C1 segment of cervical spinal cord (tissue), 14 donors: ENCODE measurements at places on chromosomes 16 and 17.

DNA sequence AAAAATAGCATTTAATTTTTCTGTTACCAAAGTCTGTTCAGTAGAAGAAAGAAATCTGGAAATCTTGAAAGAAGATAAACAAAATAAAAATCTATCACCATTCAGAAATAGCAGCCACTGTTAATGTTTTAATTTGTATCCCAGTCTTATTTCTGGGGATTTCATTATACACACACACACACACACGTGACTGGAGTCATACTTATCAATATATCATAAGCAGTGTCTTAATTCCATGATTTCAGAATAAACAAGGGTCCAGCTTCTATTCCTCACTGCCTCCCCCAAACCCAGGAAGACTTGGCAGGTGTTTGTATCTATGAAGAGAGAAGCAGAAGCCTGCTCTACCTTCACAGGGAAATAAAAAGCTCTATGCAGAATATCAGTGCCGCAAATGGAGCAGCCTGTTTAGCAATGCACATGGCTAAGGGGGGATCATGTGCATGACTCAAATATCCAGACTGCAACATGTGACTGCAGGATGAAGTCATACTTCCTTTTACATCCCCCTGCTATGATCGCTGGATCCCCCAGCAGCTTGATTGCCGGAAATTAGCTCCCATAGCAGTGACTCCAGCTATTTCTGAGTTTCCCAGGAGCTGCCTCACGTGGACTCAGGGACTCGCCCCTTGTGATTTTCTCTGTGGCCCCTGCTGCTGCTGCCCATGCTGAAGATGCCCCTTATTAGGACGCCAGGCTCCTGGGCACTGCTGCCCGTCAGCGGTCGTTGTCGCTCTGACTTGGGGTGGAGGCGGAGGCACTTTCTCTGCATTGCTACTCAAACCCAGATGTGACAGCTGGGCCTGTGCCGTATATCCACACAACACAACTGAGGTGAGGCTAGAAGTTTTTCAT, 341.0 kb downstream of the CPPED1 start:
- DNase-seq, result no peak

DNA sequence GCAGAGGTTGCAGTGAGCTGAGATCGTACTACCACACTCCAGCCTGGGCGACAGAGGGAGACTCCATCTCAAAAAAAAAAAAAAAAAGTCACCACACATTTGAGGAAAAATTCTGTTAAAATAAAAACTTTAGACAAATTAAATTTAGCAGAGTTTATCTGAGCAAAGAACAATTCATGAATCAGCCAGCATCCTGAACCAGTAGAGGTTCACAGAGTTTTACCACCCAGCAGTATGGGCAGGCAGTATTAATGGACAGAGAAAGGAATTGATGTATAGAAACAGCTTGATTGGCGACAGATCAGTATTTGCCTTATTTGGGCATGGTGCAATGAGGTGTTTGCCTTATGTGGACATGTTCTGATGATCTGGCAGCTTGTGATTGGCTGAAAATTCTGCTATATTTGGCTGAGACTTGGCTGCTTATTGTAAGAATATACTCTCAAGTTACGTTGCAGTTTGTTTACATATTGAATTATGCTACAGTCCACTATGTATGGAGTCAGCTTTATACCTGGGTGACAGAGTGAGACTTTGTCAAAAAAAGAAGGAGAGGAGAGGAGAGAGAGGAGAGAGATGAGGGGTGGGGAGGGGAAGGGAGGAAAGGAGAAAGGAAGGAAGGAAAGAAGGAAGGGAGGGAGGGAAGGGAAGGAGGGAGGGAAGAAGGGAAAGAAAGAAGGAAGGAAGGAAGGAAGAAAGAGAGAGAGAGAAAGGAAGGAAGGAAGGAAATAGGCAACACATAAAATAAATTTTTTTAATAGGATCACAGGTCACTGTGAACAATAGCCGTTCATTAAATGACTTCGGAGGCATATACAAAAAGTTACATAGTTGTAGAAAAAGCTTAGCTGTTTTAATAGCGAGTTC, 14.6 kb downstream of the ABCC3 start:
- no peak for DNase-seq

GRCh38 chr16:68126395-68126794, 41.2 kb downstream of the NFATC3 start:
- no peak for DNase-seq

- no peak for DNase-seq
These were observed 8.5 kb downstream of the ITGA3 start for GRCh38 chr17:50064253-50065001.

- DNase-seq, result no peak
These were observed 37.4 kb downstream of the AXIN2 start for GRCh38 chr17:65523853-65524664.

GRCh38 chr16:89192956-89193575, 7.3 kb downstream of the SLC22A31 start:
- DNase-seq, result no peak

- DNase-seq, result no peak
These were observed 12.3 kb downstream of the ALOXE3 start for GRCh38 chr17:8105957-8106398.

DNA sequence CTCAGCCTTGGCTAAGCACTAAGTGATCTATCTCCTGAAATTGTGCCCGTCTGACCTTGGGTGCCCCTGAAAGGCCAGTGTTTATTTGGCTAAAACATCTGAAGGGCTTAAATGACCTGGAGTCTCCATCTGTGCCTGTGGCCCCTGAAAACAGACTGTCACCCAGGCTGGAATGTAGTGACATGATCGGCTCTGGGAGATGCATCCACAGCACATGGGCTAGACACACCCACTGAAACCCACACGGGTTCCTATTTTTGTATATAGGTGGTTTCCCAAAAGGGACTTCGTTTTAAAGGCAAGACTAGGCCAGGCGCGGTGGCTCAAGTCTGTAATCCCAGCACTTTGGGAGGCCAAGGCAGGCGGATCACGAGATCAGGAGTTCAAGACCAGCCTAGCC, 13.5 kb downstream of the CEP295NL start:
- DNase-seq, result no peak

DNA sequence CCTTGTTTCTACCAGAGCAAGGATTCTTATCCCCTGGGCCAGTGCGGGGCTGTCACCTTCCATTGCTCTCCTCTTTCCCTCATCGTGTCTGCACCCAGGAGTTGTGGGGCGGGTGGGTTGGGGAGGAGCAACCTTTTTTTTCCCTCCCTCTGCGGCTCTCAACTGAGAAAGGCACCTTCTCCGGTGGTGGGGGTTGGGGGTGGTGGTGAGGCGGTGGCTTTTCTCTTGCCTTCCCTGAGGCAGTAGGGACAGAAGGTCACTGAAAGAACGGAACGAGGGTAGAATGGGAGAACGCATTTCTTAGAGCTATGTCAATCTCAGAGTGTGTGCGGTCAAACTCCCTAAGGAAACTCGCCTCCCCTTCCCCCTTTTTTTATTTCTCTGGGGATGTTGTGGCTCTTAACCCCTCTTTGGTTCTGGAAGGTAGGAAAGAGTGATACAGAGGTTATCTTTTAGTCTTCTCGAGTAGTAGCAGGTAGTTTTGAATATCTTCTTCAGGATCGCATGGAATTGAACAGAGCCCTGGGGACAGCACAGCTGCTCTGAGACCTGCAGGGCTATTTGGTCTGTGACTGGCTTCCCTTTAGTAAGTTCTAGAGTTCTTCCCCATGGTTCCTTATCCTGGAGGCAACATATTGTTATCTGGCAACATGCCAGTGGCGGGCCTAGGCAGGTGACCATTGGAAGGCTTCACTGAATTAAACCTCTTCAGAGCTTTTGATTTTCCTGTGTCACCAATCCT, 994 bp downstream of the CLTC start:
- DNase-seq, result peak; percentile 17

- no peak for DNase-seq
These were observed 25.4 kb downstream of the DNAJA2 start for GRCh38 chr16:46947900-46948547.

GRCh38 chr17:19372011-19372370, 6.3 kb upstream of the MAPK7 start:
- DNase-seq, result no peak

DNA sequence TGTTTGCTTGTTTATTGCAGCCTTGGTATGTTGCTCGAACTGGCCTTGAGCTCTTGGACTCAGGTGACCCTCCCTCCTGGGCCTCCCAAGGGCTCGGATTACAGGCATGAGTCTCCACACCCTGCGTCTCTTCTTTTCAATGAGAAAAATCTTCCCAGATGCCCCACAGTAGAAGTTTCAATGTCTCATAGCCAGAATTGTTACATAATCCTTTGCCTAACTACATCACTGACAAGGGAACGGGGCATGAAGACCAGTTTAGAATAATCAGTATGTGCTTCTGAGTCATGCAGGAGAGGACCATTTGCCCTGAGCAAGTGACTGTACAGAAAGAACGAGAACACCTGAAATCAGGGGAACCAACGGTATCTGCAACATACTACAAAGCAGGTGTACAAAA, 61.9 kb upstream of the RBBP6 start:
- DNase-seq, result no peak

DNA sequence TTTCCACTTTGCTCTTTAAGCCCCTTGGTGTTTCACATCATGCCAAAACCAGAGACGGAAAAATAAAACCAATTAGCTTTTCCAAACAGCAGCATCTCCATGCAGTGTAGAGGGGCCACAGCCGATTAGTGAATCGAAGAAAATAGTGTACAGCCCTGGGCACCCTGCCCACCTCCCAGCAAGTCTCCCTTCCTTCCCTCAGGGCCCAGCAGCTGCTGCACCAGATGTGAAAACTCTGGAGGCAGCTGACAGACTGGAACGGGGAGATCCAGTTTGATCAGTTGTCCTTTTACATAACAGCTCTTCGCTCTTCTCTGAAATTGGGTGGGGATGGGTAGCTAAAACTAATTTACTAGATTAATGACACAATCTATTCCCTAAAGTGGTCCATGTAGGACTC, 19.3 kb downstream of the TMEM11 start:
- DNase-seq, result no peak

DNA sequence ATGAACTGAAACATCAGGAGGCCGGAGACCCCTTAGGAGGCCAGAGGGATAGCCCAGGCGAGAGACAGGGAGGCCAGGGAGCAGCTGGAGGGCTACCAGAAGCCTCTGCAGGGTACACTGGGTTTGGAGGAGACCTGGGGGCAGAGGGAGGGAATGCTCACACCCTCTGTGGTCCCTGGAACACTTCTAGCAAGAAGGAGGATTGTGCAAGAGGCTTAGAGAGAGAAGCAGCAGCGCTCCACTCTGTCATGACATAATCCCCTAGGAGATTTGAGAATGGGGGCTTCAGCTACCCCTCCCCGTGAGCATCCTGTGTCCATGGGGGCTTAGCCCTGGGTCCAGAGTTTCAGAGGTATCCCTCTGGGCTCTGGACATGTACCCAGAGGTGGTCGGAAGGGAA, 15.8 kb downstream of the GPR142 start:
- no peak for DNase-seq

GRCh38 chr16:22031483-22032083, 23.7 kb downstream of the MOSMO start:
- no peak for DNase-seq

GRCh38 chr16:85611444-85612190, 1.5 kb upstream of the GSE1 start:
- peak; percentile 67 for DNase-seq

DNA sequence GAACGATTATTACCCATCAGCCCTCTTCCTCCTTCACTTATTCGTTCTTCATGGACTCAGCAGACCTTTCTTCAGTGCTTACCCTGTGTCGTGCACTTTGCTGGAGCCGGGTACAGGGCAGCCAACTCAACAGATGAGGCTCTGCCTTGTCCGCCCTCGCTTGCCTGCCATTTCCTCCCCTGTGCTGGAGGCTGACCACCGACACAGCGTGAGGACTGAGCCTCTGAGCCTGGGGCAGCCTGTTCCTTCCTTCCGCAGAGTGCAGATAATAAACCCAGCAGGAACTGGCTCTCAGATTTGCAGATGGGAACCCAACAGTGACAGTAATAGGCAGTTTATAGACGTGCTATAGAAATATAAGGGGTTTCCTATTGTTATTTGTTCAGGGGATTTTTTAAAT, 7.0 kb upstream of the SLC39A11 start:
- DNase-seq, result no peak

- no peak for DNase-seq
These were observed 44.1 kb downstream of the DNAH17 start for GRCh38 chr17:78532922-78533640.

DNA sequence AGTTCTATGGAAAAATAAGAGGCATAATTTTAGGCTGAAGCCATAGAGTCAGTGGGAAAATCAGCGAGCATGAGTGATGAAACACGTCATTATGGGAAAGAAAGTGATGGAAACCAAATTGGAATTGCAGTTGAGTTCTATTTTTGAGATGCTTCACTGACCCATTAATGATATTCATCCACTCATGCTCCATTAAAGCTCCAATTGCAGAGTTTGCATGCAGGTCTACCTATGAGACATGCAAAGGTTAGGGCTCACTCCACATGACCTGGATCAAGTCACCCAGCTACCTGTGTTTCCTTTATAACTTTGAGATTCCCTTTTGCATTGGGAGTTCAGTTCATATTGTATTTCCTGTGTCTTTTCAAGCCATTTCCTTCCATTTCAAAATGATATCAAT, 8.0 kb upstream of the KRTAP2-4 start:
- no peak for DNase-seq

- DNase-seq, result no peak
These were observed 59.5 kb upstream of the GSE1 start for GRCh38 chr16:85553436-85554113.

- DNase-seq, result no peak
These were observed 23.2 kb downstream of the ZNF213 start for GRCh38 chr16:3158026-3158509.

- DNase-seq, result no peak
These were observed 297.2 kb downstream of the WWOX start for GRCh38 chr16:78396673-78397072.

- no peak for DNase-seq
These were observed 49.3 kb upstream of the CACNG4 start for GRCh38 chr17:66915204-66915611.

- DNase-seq, result no peak
These were observed 2.3 kb downstream of the GFAP start for GRCh38 chr17:44912763-44913544.

DNA sequence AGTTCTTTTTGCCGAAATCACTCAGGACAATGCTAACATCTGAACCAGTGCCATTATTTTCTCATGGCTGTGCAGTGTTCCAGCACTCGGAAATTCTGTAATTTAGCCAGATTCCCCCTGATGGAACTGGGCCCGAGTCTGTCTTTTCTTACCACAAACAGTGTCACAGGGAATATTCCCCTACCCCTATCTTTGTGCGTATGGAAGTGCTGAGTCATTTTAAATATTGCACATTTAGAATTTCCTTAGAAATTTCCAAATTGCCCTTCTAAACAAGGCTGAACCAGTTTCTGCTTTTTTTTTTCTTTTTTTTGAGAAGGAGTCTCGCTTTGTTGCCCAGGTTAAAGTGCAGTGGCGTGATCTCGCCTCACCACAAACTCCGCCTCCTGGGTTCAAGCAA, 88.0 kb upstream of the CREBBP start:
- no peak for DNase-seq
